ENCODE measurements at places on chromosomes 1 and 21. TPM values are rescaled to one million over a fixed set of nuclear protein-coding genes. Genes with fewer than 3 reads are reported as not detected.

Gene TTC34
- total RNA-seq: 0.25 TPM

Gene TNFRSF8
- total RNA-seq: not detected

Gene ARHGEF11
- 28.8 TPM for total RNA-seq

Gene NBPF3
- 12.5 TPM for total RNA-seq

Gene MEGF6
- total RNA-seq: 4.4 TPM

Gene RPF1
- total RNA-seq: 20.9 TPM

Gene PLA2G2F
- total RNA-seq: not detected

Gene C8B
- not detected for total RNA-seq

Gene KRTAP19-3
- total RNA-seq: not detected

Gene TMCC2
- 27.5 TPM for total RNA-seq

Gene ARMH1
- total RNA-seq: 3.2 TPM

Gene IGFN1
- total RNA-seq: 0.25 TPM

Gene CRABP2
- 7.1 TPM for total RNA-seq

Gene ID3
- 13.8 TPM for total RNA-seq

Gene LCE1C
- not detected for total RNA-seq

Gene F13B
- not detected for total RNA-seq

Gene GJA9
- total RNA-seq: not detected

Gene IVL
- total RNA-seq: under 0.01 TPM

Gene EVA1C
- 1.5 TPM for total RNA-seq

Gene TDRD10
- total RNA-seq: 0.49 TPM

Gene ZNF695
- total RNA-seq: 6.9 TPM

Gene GPR61
- 4.2 TPM for total RNA-seq

Gene RIT1
- total RNA-seq: 22.6 TPM

Gene CYP4Z1
- 0.25 TPM for total RNA-seq

Gene BLACAT1
- 1.5 TPM for total RNA-seq

Gene SETSIP
- total RNA-seq: not detected

Gene CD5L
- 0.49 TPM for total RNA-seq

Gene OR2M3
- total RNA-seq: under 0.01 TPM

Gene CHRM3
- 21.4 TPM for total RNA-seq

Gene LCE2B
- not detected for total RNA-seq

Gene OR2T2
- not detected for total RNA-seq

All from temporal lobe (tissue), 4 donors.